GM13977 (cell line): ENCODE measurements at places on chromosomes 5 and 9.

GRCh38 chr9:83466351-83466750 is 71.8 kb downstream of the FRMD3 start:
- no peak for DNase-seq

DNA sequence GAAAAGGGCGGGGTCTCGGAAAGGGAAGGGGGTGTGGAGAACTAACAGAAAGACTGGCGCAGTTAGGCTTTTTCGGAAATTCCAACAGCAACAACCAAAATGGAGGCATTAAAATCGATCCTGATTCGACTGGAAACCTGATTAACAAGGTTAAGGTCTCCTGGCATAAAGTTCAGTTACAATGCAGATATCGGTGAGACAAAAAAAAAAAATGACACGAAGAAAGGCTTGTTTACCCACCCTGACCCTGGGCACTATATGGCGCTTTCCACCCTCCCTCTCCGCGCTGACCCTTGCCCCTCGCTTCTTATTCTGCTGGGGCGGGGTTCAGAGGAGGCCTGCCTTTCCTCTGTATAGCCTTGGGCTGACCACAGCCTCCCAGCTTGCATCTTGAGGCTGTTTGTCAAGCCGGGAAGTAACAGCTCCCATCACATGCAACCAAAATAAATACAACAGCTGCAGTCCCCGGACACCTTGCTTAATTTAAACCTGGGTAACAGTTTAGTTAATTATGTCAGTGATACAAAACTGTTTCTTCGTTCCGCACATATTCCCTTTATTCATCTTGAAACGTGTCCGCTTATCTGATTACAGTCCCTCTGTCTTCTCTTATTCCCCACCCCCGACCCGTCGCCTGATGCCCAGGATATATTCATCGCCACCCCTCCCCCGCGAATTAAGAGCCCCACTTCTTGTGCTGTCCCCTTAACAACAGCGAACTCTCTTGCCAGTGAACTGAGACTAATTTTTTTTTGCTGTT is 795 bp upstream of the PJA2 start:
- DNase-seq = peak; percentile 13

- no peak for DNase-seq
These were observed 775.8 kb downstream of the EFNA5 start for GRCh38 chr5:106894964-106895363.

DNA sequence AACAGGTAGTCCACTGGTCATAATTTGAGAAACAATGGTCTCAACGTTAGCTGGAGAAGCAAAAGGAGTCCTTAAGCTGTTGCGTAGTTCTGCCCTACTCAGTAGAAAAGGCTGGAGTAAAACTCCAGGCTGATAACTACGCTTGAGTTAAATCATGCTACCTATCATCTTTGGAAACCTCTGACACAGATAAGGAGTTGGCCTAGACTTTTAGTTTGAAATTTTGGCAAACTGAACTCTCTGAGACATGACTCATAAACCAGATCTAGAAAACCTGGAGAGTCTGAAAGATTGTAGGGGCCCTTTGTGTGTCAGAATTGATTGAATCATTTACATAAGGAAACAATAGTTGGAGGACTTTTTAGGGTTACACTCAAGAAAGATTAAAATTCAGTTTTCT is 26.3 kb downstream of the NMUR2 start:
- no peak for DNase-seq

DNA sequence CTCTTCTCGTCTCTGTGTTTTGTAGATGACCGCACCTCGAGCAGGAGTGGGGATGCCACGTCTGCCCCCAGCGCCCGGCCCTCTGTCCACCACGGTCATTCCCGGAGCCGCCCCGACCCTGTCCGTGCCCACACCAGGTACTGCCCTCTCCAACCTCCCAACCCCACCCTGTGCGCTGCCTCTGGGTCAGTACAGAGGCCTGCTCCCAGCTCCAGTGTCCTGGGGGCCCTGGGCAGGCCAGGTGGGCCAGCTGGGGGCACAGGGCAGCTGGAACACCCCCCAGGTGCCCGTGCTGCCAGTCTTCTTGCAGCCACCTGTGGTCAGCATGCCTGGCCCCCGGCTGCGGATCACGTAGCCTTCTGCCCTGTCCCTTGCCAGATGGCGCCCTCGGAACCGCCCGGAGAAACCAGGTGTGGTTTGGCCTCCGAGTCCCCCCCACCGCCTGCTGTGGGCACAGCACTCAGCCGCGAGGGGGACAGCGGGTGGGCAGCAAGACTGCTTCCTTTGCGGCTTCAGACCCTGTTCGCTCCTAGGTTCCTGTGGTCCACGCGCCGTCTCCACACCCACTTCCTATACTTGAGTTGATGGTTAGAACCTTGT is 133.7 kb downstream of the WNK2 start:
- no peak for DNase-seq

DNA sequence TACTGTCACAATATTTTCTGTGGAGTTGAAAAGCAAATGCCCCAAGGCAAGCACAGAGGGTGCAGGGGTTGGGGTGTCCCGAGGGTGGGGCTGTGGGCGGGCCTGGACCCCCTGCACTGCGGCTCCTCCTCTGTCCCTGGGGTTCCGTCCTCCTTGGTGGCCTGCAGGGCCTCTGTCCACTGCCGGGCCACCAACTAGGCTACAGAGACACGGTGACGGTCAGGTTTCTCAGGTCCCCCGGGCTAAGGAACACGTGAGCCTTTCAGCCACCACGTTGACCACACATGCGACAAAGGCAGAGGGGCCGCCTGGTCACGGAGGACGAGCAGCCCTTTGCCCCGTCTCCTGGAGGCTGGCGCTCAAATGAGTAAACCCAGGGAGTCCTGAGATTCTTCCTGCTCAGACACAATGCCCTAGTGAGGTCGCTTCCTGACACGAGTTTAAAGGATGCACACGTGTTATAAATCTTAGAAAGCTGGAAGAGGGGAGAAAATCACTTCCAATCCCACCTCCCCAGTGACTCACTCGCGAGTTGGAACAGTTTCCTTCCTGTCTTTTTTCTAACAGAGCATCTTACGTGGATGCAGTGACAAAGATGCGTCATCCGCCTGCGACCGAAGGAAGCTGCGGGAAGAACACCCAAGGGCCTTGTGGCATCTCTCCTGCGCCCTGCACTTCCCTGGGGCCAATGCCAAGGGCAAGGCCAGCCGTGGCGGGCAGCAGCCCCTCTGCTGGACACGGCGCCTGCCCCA is 24.8 kb upstream of the OBP2B start:
- no peak for DNase-seq

DNA sequence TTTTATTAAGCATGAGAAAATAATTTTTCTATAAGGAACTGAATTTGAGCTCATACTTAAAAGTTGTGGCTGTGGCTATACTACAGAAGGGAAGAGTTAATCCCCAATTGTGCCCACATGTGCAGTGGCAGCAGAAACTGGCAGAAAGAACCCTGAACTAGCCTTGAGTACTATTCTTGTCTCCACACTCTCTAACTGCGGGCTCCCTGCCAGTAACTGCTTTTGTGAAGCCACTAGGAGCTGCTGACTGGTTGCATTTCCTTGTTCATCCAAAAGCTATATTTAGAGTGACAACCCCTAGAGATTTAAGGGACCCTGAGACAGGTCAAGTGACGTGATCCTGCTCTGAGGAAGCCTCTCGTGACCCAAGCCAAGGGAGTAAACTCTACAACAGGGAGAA is 238.6 kb downstream of the ELAVL2 start:
- DNase-seq = no peak

- DNase-seq = no peak
These were observed 108.9 kb downstream of the MARCHF3 start for GRCh38 chr5:126921241-126922091.

- no peak for DNase-seq
These were observed 236.1 kb downstream of the DNAH5 start for GRCh38 chr5:13708432-13708831.

- DNase-seq = no peak
These were observed 60.3 kb downstream of the ANKRD33B start for GRCh38 chr5:10624206-10624605.

- DNase-seq = no peak
These were observed 249.0 kb downstream of the SEC61B start for GRCh38 chr9:99471033-99471432.

DNA sequence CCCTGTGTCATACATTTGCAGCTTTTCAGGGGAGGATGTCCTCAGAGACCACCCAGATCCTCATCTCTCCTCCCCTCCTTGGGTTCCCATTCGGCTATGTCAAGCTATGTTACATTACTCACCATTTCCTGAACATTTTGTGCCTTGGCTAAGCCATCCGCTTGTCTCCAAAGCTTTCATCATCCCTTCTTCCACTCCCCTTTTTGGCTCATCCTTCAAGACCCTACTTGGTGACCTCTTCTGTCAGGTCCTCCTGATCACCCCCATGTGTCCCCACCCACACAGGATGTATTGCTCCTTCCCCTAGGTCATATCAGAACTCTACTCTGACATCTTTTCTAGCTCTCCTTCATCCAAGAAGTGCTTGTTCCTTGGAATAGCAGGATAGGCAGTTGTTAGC is 81.8 kb downstream of the BOD1 start:
- DNase-seq = no peak

- DNase-seq = no peak
These were observed 55.8 kb upstream of the TMC1 start for GRCh38 chr9:72465593-72465984.

DNA sequence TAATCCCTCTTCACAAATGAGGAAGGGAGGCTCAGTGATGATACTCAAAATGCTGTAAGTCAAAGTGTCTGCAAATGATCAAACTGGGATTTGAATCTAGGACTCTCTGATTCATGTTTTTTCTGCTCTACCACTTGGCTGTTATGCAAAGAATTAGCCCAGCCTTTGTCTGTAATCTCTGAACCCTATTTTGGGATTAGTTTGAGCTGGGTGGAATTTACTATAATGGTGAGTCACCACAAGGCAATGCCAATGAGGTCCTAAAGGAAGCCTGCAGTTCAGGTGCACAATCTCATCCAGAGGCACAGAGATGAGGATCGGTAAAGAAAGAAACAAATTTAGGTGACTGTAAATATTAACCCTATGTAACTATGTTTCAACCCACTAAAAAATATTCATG is 29.2 kb downstream of the RFK start:
- no peak for DNase-seq

GRCh38 chr5:133035224-133035623 is 8.9 kb upstream of the ZCCHC10 start:
- DNase-seq = no peak

DNA sequence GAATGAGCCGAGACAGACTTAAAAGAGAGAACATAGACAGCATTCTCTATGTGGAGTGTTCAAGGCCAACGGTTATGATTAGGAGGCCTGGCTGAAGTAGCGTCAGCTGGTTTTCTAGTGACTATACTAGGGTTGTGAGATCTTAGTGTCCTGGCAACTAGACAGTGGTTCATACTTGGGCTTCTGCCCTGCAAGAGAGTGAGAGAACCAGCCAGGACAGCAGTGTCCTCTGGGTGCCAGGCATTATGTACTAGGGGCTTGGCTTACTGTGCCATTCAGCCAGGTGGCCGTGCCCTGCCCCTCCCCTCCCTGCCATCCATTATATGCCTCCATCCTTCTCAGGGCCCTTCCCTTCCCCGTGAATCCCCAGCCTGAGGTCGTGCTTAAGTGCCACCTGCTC is 56.8 kb downstream of the TRIO start:
- DNase-seq = no peak

DNA sequence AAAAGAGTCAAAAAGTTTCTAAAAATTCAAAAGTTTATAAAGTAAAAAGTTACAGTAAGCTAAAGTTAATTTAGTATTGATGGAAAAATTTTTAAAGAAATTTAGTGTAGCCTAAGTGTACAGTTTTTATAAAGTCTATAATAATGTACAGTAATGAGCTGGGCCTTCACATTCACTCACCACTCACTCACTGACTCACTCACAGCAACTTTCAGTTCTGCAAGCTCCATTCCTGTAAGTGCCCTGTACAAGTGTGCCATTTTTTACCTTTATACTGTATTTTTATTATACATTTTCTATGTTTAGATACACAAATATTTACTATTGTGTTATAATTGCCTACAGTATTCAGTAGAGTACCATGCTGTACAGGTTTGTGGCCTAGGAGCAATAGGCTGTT is 239.5 kb upstream of the MAP3K1 start:
- DNase-seq = no peak
